ENCODE measurements at places on chromosomes 5 and 9. TPM values are rescaled to one million over a fixed set of nuclear protein-coding genes. Genes with fewer than 3 reads are reported as not detected.

DNA sequence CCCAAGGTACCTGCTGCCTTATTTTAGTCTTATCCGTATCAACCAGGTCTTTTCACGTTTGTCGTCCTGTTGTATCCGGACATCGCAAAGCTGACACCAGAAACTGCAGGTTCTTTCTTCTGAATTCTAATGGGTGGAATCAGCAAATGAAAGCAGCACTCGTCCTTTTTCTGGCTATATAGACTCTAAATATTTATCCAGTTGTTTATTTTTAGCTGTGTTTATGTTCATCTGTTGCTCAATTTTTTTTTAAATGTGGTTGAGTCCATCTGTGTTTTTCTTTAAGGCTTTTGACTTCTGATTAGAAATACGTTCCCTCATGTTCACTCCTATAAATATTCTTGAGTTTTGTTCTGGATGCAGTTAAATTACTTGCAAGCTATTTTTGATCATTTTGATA is 831.7 kb downstream of the MTRR start:
- DNase-seq, result no peak

DNA sequence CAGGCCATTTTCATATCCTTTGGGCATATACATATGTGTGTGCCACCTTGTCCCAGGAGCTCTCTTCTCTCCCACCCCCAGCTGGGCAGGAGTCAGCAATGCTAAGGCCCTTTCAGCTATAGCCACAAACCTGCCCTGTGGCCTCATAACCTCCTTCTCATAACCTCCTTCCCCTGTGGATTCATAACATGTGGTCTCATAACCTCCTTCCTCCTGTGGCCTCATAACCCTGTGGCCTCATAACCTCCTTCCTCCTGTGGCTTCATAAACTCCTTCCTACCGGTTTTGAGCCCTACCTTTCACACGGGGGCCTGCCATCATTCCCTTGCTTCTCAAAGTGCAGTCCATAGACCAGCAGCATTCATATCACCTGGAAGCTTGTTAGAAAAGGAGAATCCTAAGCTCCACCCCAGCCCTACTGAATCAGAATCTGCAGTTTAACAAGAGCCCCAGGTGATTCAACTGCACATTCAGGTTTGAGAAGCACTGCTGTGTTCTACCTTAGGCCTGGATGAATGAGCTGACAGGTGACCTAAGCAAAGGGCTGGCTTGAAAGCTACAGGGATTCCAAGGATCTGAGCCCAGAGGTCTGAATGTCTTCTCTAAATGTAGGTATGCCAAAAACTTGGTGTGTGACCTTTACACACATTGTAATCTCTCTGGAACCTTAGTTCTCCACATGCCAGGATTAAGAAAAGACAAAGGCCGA is 41.9 kb upstream of the PLPP6 start:
- DNase-seq, result no peak

GRCh38 chr9:114119242-114120191 is 20.4 kb upstream of the KIF12 start:
- no peak for DNase-seq

GRCh38 chr5:134507452-134507851 is 18.0 kb upstream of the JADE2 start:
- no peak for DNase-seq

DNA sequence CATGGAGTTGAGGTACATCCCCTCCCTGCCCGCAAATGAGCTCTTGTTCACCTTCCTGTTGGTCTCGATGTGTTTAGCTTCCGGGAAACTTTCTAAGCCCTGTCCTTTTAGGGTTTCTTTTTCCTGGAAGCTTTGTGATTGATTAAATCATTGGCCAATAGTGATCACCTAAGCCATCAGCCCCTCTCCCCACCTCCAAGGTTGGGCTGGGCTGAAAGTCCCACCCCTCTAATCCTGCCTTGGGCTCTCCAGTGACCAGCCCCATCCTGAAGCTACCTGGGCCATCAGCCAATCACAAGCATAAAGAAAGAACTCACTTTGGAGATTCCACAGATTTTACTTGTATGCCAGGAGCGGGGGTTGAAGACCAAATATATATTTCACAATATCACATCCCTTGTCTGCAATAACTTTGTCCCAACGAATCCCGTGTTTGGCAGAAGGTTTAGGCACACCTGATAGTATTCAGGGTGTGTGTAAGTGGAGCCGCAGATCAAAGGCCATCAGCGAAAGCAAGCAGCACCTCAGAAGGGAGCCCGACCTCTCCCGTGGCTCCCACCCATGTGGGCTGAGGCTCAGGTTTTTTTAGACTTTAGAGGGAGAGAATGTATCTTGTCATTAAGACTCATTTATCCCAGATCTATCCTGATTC is 20.4 kb downstream of the ROPN1L start:
- no peak for DNase-seq

- DNase-seq, result peak; percentile 32
These were observed 124.8 kb downstream of the FRMD3 start for GRCh38 chr9:83413367-83413766.

- DNase-seq, result no peak
These were observed 40.8 kb upstream of the CKMT2 start for GRCh38 chr5:81192373-81192750.

DNA sequence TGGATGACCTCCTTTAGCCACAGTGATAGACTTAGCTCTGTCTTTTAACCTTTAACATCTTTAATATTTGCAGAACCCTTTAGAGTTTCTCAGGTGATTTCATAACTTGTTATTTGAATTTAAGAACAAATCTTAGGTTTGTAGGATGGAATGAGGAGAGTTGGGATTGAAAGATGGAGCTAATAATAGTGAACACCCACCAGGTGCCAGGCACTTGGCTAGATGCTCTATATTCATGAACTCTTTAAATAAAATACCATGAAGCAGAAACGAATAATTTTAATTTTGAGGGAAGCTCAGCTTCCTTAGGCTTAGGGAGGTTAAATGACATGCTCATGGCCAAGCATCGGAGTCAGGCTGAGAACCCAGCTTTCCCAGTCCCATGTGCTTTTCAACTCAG is 19.4 kb upstream of the CARNMT1 start:
- no peak for DNase-seq

GRCh38 chr9:126611592-126612325 is 2.0 kb upstream of the LMX1B start:
- DNase-seq, result peak; percentile 82

DNA sequence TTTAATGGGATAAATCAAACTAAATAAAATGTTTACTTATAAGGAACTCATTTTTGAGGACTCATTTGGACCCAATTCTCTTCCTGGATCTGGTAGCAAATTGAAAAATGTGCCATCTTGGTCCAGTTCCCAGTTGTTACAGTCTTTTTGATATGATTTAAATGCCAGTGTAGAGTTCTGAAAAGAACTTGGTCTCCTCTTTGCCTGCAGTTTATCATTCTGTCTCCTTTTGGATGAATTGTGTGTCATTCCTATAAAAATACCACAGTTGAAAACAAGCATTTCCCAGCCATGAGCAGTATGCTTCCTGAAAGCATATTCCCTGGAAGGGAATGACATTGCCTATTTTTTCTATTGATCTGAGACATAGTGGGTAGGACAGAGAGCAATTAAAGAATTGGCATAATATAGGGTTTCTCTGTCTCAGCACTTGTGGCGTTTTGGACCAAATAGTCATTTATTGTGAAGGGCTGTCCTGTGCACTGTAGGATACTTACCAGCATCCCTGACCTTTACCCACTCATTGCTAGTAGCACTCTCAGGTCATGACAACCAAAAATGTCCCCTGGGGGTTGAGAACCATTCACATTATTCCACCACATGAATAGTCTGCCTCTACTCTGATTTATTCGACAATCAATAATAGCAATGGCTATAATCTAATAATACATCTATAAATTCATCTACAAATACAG is 181.8 kb downstream of the NXNL2 start:
- DNase-seq, result no peak

GRCh38 chr5:17287501-17288155 is 70.2 kb downstream of the BASP1 start:
- no peak for DNase-seq

GRCh38 chr5:93890657-93891056 is 149.3 kb upstream of the POU5F2 start:
- no peak for DNase-seq

DNA sequence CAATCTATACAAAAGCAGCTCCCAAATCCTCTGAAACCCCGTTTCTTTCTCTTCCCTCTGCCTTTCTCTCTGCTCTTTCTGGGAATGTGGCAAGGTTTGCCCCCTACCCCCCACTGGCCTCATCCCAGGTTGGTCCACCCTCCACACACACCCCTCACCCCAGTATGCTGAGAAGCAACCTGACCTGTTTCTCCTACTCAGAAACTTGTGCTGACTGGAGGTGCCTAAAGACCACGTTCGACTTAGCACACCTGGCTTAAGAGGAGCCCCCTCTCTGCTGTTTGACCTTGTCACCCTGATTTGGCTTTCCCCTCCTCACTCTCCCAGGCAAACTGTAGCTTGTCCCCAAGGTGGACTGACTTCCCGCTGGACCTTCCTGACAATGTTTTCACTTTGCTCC is 1.1 kb upstream of the SEPTIN8 start:
- no peak for DNase-seq

- DNase-seq, result no peak
These were observed 140.8 kb upstream of the ADAMTSL1 start for GRCh38 chr9:18333157-18333556.

- no peak for DNase-seq
These were observed 140.1 kb upstream of the MOCS2 start for GRCh38 chr5:53249529-53250200.

- DNase-seq, result no peak
These were observed 13.4 kb downstream of the VDAC1 start for GRCh38 chr5:133991171-133991910.

GRCh38 chr9:107226421-107226820 is 56.7 kb upstream of the RAD23B start:
- DNase-seq, result no peak

GRCh38 chr5:61344187-61344944 is 12.3 kb downstream of the ZSWIM6 start:
- DNase-seq, result peak; percentile 74

DNA sequence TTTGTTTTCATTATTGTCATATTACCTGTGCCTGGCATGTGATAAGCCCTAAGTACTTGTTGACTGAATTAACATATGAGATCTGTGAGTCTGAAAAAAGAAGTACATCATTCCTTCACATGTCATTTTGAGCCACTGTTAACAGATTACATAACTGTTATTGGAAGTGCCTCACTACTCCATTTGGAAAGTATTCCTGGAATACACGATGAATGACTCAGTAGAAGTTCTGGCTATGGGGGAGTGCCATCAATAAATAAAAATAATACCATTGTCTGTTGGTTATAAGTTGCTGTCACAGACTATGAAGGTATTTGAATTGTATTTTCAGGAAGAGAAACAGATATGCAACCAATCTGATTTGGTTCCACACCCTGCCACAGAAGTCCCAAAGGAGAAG is 12.9 kb downstream of the NIPSNAP3B start:
- no peak for DNase-seq

DNA sequence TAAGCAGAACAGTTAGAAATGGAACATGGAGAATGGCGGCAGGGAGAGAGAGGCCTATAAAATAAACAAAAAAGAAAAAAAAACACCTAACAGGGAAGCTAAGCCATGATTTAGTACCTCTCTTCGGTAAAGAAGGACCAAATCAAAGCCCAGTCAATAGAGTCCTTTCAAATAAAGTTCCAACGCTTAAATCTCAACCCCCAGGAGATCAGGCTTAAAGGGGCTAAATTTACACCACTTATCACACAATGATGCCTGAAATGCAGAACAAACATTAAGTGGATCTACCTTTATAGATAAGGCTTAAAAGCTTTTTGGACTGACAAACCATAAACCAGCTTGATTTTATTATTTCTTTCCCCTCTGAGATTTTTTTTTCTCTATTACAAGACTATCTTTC is 66.3 kb downstream of the PRELID2 start:
- no peak for DNase-seq

DNA sequence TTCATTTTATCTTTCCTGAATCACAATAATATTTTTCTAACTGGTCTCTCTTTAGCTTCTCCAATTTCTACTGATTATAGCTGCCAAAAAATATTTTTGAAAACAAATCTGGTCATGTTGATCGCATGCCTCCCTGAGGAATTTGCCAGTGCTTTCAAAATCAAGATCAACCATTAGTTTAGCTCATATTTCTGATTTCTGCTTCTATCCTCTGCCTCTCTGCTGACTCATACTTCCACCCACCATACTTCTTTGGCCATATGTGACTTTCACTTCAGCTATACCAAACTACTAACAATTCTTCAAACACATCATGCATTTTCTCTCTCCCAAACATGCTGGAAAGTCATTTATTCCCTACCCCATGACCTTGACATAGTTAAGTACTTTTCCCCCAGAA is 636.5 kb downstream of the TLE1 start:
- no peak for DNase-seq

DNA sequence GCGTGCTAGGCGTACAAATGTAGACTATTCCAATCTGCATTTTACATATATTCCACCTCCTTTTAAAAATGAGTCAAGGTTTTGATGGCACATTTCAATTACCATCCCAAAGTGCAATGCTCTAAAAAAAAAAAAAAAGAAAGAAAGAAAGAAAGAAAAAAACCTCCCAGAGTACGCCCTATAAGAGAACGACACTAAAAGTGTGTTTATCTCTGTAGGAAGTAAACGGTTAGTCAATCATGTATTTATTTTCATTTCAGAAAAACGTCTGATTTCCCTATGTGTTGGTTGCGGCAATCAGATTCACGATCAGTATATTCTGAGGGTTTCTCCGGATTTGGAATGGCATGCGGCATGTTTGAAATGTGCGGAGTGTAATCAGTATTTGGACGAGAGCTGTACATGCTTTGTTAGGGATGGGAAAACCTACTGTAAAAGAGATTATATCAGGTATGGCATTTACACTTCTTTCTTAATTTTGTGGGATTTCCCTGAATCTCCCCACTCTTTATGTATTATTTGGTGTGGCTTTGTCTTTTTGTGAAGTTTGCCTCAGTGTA is 1.1 kb downstream of the ISL1 start:
- DNase-seq, result peak; percentile 16

Gene DIPK1B
- 18.3 TPM for total RNA-seq

Gene ABLIM3
- 25.4 TPM for total RNA-seq

Gene CYSRT1
- total RNA-seq, result 3.3 TPM

Gene CCL21
- 49.3 TPM for total RNA-seq

Gene C9orf153
- not detected for total RNA-seq

Gene TRIM36
- 1.8 TPM for total RNA-seq

Gene SIL1
- 28.0 TPM for total RNA-seq

Gene COX7C
- 404 TPM for total RNA-seq

Gene OLFML2A
- total RNA-seq, result 188 TPM

Gene TSPAN17
- total RNA-seq, result 20.5 TPM

Gene NFIB
- 161 TPM for total RNA-seq

Gene AIF1L
- total RNA-seq, result 19.1 TPM

Gene SH2D3C
- 13.6 TPM for total RNA-seq

Gene FAXDC2
- total RNA-seq, result 18.9 TPM

Gene ADGRV1
- 7.1 TPM for total RNA-seq

Gene CDHR2
- total RNA-seq, result not detected

Gene SCGB3A2
- total RNA-seq, result 5.8 TPM

Gene LMX1B
- not detected for total RNA-seq

Data from tongue (tissue), 3 donors.